ENCODE measurements at places on chromosomes 2 and 18. TPM values are rescaled to one million over a fixed set of nuclear protein-coding genes. Genes with fewer than 3 reads are reported as not detected.

TWSG1 gene
- total RNA-seq, result 7.8 TPM

DNA sequence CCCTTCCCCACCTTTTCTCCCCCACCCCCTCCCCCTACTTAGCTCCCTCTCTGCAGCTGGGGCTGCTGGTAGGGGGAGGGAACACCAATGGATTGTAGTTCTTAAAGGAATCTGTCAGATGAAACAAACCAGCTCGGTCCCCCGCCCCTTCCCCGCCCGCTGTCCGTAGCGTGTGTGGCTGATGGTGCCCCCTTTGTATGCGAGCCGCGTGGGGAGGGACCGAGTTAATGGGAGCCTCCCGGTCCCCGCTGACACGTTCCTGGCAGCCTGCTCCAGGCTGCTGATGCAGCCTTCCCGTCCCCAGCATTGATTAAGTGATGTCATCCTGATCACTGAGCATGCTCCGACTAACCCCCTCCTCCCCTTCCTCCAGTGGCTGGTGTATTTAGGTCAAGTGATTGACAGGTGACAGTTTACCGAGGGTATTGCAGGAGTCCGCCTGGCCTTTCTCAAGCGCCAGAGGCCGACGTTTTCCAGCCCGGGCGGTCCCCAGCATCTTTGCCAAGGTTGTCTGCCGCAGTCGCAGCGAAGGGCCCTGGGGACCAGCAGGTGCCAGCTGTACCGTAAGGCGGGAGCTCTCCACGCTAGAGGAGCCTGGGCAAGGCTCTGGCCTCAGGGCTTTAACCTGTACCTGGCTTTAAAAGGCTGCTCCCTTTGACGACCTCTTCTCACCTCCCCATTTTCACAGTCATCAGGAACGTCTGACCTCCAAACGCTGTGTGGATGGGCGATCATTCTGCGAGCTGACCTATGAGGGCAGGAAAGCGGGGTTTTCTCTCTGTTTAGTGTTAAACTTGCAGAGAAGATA is 1.8 kb downstream of the KIF5C start:
- DNase-seq, result peak; percentile 61

GRCh38 chr2:159022019-159022418 is 53.6 kb downstream of the TANC1 start:
- no peak for DNase-seq

DNA sequence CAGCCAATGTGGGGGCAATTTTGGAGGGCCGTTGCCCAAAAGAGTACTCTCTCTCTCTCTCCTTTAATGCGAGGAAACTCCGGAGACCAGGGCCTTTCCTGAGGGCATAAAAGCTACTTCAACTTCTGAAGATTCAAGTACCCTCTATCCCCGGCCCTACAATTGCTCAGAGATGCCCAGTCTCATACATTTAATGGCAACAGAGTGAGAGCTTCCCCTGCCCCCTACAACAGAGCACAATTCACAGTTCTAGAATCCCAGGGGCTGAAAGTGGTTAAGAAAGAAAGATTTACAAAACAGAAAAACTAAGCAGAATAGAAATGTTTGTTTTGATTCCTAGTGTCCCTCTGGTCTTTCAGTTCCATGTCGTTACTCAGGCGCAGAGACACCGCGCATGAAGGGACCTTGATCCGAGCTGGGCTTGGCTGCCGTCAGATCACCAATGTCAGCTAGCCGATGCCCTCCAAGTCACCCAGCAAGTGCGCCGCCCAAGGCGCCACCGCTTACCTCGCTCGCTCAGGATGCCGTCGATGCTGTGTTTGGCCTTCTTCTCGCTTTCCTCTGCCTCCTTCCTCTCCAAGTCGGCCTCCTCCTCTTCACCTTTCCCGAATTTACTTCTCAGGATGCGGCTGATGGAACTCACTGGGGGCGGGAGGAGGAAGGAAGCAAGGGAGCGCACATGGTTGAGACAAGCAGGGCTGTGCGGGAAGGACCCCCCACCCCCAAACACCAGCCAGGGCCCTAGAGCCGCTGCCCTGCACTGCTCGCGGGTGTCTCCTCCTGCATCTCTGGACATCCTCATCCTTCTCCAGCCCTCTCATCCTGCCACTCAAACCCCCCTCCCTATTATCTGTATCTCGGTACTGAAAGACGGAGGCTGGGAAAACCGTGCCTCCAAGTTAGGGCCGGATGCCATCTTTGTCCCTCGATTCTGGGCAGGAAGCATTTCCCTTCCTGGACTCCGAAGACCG is 4.9 kb downstream of the PAX3 start:
- no peak for DNase-seq

DNA sequence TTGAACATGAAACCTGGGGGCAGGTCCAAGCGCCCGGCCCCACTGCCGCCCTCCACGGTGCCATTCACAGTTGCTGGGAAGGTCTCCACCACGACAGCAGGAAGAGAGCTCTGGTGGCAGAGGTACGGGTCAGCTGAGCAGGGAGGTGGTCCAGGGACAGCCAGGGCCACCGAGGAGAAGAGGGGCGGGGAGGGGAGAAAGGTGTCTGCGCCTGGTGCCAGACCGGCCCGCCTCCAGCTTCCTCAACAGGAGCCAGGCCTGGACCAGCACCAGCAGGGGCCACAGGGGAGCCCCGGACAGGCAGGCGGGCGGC is 56.2 kb downstream of the BIN1 start:
- DNase-seq, result no peak

DNA sequence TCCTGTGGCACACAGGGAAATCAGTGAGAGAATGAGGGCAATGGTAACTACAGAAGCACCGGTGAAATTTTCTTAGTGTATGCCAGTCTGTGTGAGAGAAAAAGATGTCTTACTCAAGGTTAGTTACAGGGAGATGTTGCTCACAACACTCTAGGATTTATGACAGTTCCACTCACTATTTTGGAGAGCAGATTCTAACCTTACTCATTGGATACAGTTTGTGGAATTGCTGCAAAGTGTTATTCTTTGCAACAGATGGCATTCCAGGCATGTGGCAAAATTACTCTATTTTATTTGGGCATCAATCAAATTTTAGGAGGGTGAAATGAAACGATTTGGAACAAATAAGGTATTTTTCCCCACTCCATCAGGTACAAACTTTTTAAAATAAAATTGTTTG is 449.1 kb downstream of the PIK3C3 start:
- DNase-seq, result no peak

Data from activated naive CD4-positive, alpha-beta T cell treated with anti-CD3 and anti-CD28 coated beads, Interleukin-2, amount 50 U/mL, for 72 hours (primary cell).